ENCODE measurements at places on chromosomes 6 and 20.

DNA sequence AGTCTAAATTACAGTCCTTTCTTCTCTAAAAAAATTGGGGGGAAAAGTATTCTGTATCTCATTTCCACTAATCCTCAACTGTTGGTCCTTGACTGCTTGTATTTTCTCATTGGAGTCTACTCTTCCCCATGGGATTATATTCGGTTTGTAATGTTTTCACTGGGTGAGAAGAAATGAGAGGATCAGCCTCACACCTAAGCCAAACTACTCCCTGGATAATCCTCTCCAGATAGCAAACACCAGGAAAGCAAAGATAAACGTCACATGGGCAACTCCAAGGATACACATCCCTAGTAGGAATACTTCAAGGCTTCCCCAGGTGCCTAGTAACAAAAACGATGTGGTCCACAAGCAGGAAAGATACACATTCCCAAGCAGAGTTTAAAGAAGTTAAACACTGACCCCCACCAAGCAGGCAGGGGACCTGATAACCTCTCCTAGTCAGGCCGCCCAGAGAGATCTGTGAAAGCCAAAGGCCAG is 53.9 kb upstream of the SOX4 start:
- DNase-seq, result peak; percentile 19

DNA sequence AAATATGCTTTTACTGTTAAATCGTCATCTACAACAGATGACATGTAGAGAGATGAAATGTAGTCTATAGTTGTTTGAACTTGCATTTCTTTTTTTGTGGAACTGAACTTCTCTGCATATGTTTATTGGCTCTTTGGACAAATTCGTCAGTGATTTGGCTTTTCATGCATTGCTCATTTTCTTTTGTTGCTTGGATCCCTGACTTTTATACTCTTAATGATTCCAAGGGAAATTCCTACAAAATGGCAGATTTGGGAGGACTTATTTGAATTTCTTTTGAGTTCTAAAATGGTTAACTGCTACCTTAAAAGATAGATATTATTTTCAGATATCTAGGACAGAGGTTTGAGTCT is 65.4 kb downstream of the UTRN start:
- DNase-seq, result no peak

GRCh38 chr6:111992851-111993250 is 61.1 kb upstream of the CCN6 start:
- DNase-seq, result no peak

DNA sequence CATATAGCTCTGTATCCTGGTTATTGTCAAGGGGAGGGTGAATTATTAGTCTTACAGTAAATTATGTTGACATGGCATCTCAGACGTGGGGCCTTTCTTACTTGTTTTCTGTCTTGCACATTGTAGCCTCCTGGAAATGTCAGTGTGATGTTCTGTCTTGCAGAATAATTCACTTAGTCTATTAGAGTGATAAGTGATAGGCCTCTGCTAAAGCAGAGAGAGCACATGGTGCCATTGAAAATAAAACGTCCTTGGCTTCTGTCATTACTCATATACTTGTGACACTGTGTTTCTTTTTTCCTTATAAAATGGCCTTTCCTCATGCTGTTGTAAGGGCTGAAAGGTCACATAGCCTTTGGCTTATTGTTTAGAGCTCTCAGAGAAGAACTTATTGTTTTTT is 531.0 kb downstream of the EPM2A start:
- DNase-seq, result no peak

- no peak for DNase-seq
Observed at GRCh38 chr6:126419901-126420300, 80.0 kb downstream of the CENPW start.

GRCh38 chr6:30019819-30020218 is 41.2 kb upstream of the POLR1H start:
- no peak for DNase-seq

- no peak for DNase-seq
Observed at GRCh38 chr6:26175428-26176181, 88.4 kb downstream of the HFE start.

DNA sequence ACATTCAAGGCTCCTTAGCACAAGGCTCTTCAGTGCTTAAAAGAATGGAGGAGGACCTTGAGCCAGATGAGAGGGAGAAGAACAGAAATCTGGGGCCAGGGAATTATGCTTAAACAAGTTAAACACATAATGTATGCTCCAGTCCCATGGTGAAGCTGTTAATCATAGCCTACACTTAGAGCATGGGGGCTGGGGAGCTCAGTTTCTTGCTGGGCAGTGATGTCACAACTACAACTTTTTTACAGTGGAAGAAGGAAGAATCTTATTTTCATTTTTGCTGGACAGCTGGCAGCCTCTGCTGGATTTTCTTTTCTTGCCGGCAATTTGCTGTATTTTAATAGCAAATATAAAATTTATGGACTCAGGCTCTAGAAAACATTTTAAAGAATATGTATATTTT is 432.5 kb downstream of the CD109 start:
- DNase-seq, result no peak

- no peak for DNase-seq
Observed at GRCh38 chr6:129419324-129419723, 290.7 kb downstream of the ARHGAP18 start.

GRCh38 chr20:58099291-58099935 is 129.0 kb downstream of the ANKRD60 start:
- DNase-seq, result no peak

All from HuH-7.5 (cell line).